ENCODE measurements at places on chromosomes 7 and 10. TPM values are rescaled to one million over a fixed set of nuclear protein-coding genes. Genes with fewer than 3 reads are reported as not detected.

DNA sequence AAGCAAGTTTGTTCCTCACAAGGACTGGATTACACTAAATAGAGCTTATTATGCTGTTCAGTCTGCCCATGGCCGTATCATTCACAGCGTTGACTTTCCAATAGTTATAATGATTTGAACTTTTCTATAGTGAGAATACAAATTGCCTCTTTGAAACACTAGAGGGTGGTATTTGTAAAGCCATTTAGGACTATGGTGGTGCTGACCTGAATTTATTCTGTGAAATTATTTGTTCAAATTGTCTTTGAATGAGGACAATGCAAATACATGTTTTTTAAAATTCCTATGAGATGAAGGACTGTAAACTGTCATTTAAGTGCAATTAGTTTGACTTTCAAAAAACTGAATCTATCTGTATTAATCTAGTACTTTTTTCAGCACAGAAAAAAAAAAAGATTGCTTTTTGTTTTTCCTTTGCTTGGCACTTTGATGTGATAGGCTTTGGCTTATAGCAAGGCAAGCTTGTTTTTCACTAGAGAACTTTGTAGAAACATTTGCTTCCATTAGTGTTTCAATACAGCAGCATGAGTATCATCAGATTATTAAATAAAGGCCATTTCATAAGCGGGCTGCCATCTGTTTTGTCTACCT is 122.7 kb upstream of the TMEM229A start:
- no peak overlapping the region for H3K4me3 ChIP-seq
- H3K4me1 ChIP-seq: no peaks in the 10 kb centered on the region
- no peaks in the 10 kb centered on the region for H3K36me3 ChIP-seq

- peaks cover 2% of the 10 kb centered on the region for H3K36me3 ChIP-seq
- no peak for DNase-seq
- no peak overlapping the region for H3K27ac ChIP-seq
- H3K4me1 ChIP-seq: peaks cover 7% of the 10 kb centered on the region
- H3K27me3 ChIP-seq: peaks cover 3% of the 10 kb centered on the region
- H3K4me3 ChIP-seq: no peak overlapping the region
Measured at GRCh38 chr7:45506059-45506458, 68.1 kb upstream of the ADCY1 start.

DNA sequence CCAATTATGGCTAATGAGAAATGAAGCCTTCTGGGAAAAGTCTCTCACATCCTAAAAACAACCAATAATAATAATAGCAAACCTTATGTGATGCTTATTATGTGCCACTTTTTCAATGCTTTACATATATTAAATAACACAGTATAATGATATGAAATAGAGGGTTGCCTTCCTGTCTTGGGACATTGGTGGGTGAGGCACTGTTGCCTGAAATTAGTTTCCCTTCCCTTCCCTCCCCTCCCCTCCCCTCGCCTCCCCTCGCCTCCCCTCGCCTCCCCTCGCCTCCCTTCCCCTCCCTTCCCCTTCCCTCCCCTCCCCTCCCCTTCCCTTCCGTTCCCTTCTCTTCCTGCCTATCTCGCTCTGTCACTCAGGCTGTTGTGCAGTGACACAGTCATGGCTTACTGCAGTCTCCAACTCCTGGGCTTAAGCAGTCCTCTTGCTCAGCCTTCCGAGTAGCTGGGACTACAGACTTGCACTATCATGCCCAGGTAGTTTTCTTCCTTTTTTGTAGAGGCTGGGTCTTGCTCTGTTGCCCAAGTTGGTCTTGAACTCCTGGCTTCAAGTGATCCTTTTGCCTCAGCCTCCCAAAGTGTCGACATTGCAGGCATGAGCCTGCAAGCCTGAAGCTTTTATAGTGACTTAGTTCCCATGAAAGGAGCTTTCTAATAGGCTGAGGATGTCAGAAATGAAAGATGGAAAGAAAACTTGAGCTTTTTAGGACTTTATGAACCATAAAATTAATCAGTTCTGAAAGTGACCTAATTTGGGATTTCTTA is 47.9 kb downstream of the PHTF2 start:
- H3K36me3 ChIP-seq: peaks cover 19% of the 10 kb centered on the region
- H3K4me3 ChIP-seq: no peak overlapping the region
- H3K4me1 ChIP-seq: peaks cover 2% of the 10 kb centered on the region
- H3K27me3 ChIP-seq: no peaks in the 10 kb centered on the region
- H3K27ac ChIP-seq: no peak overlapping the region

The CUEDC2 gene
- total RNA-seq: 80.5 TPM

The GDF10 gene
- total RNA-seq: 1.8 TPM

The OR2A12 gene
- not detected for total RNA-seq

The GJD4 gene
- total RNA-seq: not detected

All from mesothelial cell of epicardium (in vitro differentiated cells).